ENCODE measurements at places on chromosomes 16 and 17. TPM values are rescaled to one million over a fixed set of nuclear protein-coding genes. Genes with fewer than 3 reads are reported as not detected.

The STARD3 gene
- total RNA-seq: 22.7 TPM

The C1QTNF8 gene
- not detected for total RNA-seq

The ALDH3A1 gene
- not detected for total RNA-seq

The TRAPPC2L gene
- 36.9 TPM for total RNA-seq

The SEPTIN12 gene
- not detected for total RNA-seq

The KRT15 gene
- 0.08 TPM for total RNA-seq

The KRTAP1-3 gene
- not detected for total RNA-seq

The CSH2 gene
- not detected for total RNA-seq

The TBX21 gene
- total RNA-seq: not detected

The HBM gene
- not detected for total RNA-seq

Data from SJCRH30 (cell line).